ENCODE measurements at places on chromosomes 4 and X.
A peak's percentile ranks its signal among the peaks of the same experiment; 100 is the strongest.

GRCh38 chr4:113899271-113900070 lies 80.0 kb downstream of the ARSJ start:
- peak; percentile 23 for DNase-seq

GRCh38 chrX:154430916-154431315 lies 2.4 kb downstream of the ATP6AP1 start:
- DNase-seq: no peak

GRCh38 chr4:41212616-41213203 lies 1.6 kb downstream of the APBB2 start:
- no peak for DNase-seq

GRCh38 chr4:38046727-38047489 lies 86.7 kb downstream of the PTTG2 start:
- DNase-seq: no peak

- no peak for DNase-seq
These were observed 136.6 kb upstream of the HHIP start for GRCh38 chr4:144509088-144510015.

GRCh38 chr4:11049001-11049400 lies 364.4 kb upstream of the CLNK start:
- no peak for DNase-seq

- no peak for DNase-seq
These were observed 153.5 kb downstream of the HHIP start for GRCh38 chr4:144799486-144799885.

GRCh38 chrX:114962209-114962608 lies 55.2 kb downstream of the IL13RA2 start:
- DNase-seq: no peak

GRCh38 chr4:110197529-110198042 lies 829 bp downstream of the ELOVL6 start:
- DNase-seq: peak; percentile 42

- no peak for DNase-seq
These were observed 2.7 kb upstream of the GRIA3 start for GRCh38 chrX:123181233-123181914.

GRCh38 chrX:13768939-13769338 lies 34.4 kb downstream of the OFD1 start:
- no peak for DNase-seq

DNA sequence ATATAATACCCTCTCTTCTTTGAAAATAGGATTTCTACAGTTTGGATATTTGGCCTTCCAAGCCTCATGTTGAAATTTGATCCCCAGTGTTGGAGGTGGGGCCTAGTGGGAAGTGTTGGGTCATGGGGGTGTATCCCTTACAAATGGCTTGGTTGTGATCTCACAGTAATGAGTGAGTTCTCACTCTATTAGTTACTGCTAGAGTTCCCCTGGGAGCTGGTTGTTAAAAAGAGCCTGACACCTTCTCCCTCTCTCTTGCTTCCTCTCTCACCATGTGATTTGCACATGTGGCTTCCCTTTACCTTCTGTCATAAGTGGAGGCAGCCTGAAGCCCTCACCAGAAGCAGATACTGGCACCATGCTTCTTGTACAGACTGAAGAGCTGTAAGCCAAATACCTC lies 73.9 kb downstream of the HDAC8 start:
- no peak for DNase-seq

DNA sequence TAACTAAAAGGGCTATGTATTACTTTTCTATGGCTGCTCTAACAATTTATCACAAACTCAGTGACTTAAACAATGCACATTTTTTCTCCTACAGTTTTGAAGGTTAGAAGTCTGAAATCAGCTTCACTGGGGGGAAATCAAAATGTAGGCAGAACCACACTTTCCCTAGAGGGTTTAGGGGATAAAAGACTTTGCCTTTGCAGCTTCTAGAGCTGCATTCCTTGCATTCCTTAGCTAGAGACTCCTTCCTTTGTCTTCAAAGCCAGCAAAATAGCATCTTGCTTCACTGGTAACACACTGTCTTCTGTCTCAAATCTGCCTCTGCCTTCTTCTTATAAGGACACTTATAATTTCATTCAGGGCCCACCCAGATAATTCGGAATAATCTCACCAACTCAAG lies 152.4 kb upstream of the SPIN4 start:
- DNase-seq: no peak

GRCh38 chr4:61406677-61407076 lies 206.6 kb downstream of the ADGRL3 start:
- no peak for DNase-seq

DNA sequence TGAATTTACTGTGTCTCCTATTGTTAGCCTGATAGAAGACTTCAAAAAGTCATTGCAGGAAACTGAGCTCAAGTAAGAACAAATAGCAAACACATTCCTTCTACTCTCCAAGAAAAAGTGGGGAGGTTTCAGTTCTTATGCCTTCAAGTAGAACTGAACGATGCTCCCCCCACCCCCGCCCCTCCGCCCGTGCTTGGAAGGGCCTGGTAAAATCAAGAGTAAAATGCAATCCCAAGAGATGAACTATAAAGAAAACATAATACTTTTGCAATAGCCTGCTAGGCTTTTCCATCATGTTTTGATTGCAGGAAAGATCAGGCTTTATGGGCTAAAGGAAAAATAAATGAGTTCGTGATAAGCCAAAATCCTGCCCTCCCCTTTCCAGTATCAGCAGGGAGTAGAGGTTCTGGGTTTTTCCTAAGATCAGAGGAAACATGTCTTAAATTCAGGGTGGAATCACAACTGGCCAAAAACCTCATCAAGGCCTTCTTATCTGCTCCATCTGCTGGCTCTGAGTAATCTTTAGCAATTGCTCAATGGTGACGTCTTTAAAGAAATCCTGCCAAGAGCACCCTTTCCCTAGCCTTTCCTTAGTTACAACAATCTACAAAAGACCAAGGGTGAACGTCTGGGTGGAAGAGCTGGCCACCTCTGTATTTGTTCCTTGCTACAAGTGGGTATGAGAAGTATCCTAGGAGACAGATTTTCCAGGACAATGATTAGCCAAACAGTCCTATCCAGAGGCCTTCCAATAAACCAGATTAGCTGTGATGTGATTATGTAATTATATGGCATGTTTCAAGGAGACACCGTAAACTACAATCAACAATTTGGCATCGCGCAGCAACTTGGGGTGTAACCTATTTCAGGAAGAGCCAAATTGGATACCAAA lies 66.3 kb upstream of the FAM9C start:
- no peak for DNase-seq

DNA sequence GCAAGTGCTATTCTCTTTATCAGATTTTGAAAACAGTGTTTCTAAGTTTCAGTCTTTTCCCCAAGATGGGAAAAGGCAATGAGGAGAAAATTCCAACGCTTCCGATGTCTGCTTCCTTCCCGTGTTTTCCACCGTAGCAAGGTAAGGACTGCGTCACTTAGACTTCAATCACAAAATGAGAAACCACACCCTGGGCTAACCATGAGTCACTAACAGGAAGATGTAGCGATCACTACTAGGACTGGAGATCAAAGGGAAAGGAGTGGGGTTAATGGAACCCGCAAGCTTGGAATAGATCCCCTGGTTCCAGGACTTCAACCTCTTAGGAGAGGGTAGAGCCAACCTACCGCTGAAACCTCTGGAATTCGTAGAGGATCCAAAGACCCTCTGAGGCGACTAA lies 250.7 kb upstream of the ZFP42 start:
- DNase-seq: no peak

GRCh38 chrX:31293409-31293808 lies 221.6 kb upstream of the FTHL17 start:
- no peak for DNase-seq

GRCh38 chr4:132114885-132115284 lies 1034.2 kb upstream of the PCDH10 start:
- DNase-seq: no peak

GRCh38 chrX:134911348-134911747 lies 79.4 kb upstream of the SMIM10 start:
- no peak for DNase-seq

DNA sequence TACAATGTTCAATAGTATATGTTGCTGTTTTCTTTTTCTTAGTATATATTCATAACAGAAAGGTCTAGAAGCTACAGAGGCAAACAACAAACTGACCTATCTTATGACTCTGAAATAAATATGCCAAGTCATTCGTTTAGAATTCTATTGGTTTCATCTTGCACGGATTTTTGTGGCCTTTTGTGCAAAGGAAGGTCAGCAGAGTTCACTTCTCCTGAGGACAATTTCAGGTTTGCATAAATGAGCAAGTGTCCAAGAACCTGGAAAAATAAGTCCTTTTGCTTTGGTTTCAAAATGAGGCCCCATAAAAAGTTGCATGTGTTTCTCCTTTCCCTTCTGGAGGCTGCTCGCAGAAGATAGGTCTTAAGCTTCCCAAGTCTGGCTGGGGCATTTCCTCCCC lies 156.9 kb downstream of the APBB2 start:
- DNase-seq: no peak

DNA sequence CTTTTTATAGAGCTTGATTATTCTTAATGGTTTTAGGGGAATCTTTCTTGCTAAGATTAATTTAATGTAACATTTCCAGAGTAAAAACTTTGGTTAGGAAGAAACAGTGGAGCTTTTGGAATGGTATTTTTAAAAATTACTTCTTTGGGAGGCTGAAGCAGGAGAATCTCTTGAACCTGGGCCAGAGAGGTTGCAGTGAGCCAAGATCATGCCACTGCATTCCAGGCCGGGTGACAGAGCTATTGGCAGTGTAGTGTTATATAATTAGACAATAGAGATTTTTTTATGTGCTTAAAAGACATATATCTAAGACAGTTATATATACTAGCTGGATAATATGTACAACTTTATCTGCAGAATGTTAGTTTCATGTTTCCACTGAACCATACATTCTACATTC lies 585.6 kb downstream of the ADGRL3 start:
- DNase-seq: no peak

- no peak for DNase-seq
These were observed 620.2 kb upstream of the BOD1L1 start for GRCh38 chr4:14247767-14248166.

DNA sequence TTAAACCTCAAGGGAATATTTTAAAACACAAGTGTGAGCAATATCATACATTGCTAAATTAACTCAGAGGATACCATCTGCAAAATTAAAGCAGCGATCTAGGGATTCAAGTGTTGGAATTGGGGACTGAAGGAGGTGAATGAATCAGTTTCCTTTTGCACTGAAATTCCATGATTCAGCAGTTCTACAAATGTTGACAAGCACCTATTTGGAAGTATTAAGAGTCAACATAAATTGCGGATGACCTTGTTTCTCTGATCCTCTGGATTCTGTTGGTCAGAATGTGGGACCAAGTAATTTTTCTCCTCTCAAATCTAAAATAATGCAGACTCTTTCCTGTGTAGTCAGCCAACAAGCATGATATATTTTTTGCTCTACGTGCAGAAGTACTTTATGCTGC lies 78.8 kb downstream of the LDB2 start:
- DNase-seq: no peak

DNA sequence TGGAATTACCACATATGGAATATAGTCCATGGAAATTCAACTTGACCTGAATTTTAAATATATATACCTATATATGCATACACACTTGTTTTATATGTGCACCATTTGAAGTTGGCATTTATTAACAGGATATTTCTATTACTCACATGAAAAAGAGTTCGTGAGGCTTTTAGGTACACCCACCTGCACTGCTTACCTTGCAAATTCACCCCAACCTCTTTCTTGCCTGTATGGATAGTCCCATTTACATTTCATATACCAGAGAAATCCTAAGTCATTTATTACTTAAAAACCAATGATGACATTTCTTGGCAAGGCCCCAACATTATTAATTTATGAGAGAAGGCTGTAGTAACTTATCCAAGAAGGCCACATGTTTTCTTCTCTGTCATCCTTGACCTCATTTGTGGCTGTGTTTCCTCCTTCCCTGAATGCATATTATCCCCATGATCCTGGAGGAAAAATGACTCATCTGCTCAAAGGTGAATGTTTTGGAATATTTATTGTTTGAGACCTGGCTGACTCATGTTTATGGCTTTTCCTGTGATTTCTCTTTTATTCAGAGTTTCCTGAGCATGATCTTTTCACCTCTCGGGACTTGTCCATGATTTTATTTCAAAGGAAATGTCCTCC lies 62.2 kb upstream of the FAM241A start:
- no peak for DNase-seq

- no peak for DNase-seq
These were observed 752.5 kb upstream of the PCDH10 start for GRCh38 chr4:132396636-132397035.

DNA sequence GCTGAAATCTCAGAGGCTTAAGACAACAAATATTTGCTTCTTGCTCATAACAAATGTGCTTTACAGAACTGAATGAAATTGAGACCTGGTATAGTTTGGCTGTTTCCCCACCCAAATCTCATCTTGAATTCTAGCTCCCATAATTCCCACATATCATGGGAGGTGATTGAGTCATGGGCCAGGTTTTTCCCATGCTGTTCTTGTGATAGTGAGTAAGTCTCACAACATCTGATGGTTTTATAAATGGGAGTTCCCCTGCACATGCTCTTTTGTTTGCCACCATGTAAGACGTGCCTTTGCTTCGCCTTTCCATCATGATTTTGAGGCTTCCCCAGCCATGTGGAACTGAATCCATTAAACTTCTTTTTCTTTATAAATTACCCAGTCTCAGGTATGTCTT lies 221.1 kb upstream of the DIPK2B start:
- no peak for DNase-seq

DNA sequence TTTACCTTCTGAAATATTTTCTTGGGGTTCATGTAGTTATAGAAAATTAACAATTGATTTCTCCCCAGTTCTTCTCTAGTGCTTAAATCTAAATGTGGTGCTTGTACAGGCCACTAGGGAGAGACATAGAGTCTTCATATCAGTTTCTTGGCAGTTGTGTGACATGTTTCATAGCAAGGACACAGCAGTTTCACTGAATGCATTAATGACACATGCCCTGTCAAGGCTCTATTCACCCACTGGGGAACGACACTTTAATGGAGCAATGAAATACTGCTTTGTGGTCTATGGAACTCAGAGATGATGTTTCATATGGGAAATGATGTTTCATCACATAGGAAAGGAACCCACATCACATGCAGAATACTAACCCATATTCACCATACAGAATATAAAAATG lies 2.8 kb downstream of the VEGFC start:
- no peak for DNase-seq

DNA sequence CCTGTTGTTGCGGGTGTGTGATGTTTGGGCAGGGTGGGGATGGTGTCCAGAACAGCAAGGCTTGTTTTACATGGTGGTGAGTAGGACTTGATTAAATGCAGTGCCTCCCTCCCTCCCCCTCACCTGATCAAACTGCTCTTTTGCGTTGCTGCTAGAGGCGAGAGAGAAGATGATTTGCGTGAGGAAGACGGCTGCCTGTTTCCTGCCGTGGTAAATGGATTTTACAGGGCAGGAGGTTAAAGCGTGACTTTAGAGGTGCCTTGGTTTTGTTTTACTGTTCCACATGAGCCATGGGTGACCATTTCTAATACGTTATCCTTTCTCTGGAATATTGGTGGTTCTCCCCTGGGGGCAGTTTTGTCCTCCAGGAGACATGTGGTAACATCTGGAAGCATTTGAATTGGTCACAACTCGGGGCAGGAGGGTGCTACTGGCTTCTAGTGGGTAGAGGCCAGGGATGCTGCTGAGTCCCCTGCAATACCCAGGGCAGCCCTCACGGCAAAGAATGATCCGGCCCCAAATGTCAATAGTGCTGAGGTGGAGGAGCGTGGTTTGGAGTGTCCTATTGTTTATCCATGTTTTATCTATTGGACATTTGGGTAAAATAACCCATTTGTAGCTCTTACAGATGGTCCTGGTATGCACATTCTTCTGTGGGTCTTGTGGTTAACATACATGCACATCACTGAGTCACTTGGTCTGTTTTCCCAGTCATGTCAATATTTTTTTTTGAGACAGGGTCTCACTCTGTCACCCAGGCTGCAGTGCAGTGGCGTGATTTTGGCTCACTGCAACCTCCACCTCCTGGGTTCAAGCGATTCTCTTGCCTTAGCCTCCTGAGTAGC lies 73.7 kb downstream of the SHROOM2 start:
- no peak for DNase-seq
